ENCODE measurements at places on chromosomes 2 and 18.

DNA sequence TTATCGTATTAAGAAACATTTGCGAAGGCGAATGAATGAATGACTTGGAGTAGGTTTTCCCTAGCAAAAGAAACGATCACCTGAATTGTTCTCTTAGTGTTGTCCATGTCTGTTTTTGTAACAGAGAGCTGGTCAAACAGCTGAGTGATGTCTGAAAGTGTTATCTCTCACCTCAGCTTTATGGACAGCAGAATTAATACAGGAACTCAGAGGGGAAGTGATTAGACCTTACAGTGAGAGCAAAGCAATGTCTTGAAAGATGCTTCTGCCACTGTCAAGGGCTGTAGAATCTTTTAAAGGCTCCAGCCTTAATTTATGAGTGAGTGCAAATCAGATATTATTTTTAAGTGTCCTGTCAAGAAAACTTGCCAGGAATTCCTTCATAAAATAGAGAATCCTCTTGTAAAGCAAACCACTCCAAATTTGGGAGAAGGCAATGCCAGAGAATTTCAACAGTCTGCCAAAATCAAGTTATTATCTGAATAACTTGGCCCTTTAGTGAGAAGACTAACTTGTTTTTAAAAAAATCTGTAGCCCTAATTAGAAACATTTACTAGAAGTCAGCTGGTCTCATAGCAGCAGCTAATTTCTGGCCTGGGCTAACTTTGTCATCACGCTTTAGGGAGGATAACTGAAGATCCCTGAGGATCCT, 60.7 kb downstream of the CDC42EP3 start:
- DNase-seq, result no peak

- no peak for DNase-seq
These were observed 224.4 kb downstream of the ICOS start for GRCh38 chr2:204160989-204161388.

GRCh38 chr2:111706481-111707001, 177.5 kb downstream of the ANAPC1 start:
- DNase-seq, result no peak

DNA sequence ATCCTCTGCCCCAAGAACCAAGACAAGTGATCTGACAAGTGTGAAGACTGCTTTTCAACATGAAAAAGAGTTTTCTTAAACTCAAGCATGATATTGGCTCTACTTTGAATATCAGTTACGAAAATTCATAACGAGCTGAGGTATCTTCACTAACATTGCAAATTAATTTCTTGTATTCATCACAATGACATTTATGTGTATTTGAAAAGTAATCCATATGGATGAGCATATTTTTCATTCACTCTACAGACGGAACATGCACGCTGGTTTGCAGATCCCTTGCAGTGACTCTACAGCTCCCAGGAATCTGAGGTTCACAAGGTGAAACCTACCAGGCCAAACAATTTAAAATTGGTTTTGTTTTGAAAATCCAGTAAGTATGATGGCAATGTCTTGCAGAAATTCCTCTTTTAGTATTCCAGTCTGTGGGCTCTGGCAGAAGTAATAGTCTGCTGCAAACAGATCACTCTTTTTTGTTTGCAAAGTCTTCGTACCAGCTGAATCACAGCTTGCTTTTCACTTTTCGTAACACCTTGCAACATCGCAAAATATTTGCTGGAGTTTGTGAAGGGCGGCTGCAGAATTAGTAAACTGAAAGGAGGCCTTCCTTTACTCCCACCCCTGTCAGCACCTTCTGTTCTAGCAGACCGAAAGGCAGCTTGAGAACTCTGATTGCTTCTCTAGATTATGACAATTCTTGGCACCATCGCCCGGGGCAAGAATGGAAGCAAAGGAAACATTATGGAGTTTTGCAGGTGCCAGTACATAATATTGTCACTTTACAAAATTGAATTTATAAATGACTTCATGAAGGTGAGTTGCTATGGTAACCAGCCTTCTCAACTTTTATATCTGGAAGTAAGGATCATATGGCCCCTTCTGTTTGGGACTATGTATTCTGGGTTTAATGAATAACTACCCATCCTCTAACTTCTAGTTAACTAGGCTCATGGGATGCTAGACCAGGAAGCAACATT, 168.7 kb downstream of the TMEM247 start:
- DNase-seq, result no peak

DNA sequence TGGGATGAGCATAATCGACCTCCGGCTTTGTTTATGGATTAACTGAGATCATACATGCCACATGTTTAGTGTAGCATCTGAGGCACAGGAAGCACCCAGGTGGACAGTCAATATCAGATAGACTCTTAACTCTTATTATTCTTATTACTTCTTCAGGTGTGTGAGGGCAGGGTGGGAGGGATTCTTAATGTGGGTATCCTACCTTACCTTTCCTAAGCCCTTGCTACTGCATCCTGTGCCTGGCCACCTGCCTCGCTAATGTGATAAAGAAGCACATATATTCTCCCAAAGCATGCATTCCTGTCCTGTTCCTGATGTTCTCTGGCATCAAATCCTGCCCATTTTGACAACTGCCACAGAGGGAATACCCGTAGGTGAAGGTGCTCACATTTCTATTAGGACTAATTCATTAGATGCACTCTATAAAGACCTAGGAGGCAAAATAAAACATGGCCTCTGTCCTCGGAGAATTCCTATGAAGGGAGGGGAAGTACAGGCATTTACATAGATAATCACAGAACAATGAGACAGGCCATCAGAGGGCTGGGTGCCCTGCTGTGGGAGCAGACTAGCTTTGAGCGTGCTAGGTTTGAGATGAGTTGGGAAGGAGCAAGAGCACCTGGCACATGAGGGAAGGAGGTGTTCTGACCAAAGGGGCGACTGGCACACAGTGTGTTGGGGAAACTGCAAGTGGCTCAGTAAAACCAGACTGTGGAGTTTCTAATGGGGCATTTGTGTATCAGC, 19.5 kb upstream of the CELF4 start:
- DNase-seq, result no peak

DNA sequence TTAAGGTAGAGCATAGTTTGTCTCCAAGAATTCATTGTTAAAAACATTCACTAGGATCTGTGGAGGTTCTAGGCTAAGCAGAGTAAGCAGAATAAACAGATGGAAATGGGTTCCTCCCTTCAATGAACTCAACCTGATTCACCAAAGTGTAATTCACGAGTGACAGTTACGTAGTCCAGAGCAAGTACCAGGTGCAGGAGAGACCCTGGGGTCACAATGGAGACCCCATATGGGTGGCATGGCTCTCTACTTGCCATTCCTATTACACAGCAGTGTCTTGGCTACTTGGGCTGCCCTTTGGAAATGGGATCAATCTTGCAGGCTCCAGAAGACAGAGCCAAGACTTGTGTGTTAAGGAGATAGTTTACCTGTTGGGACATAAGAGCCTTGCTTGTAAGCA, 7.1 kb downstream of the MYCN start:
- no peak for DNase-seq

- no peak for DNase-seq
These were observed 162.0 kb upstream of the MC4R start for GRCh38 chr18:60534538-60534937.

GRCh38 chr2:62736899-62737559, 31.5 kb downstream of the EHBP1 start:
- no peak for DNase-seq

DNA sequence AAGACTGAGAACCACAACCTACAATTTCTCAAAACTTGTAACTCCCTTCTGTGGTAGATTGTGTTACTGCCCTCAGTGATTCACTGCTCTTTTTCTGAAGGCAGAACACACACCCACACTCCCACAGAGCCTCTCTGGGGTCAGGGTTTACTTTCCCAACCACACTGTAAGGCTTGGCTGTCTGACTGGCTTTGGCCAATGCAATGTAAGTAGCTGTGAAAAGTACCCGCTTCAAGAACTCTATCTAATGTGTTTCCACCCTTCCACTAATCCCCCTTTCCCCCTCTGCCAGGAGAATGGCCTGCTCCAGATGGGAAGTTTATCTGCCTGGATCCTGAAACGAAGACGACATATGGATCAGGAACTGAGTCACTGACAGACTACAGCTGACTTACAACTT, 222.7 kb downstream of the CDH2 start:
- no peak for DNase-seq

- no peak for DNase-seq
These were observed 94.5 kb upstream of the CCDC150 start for GRCh38 chr2:196544906-196545433.

GRCh38 chr2:65710779-65711295, 278.4 kb upstream of the SPRED2 start:
- DNase-seq, result no peak
